AG08395 (cell line): ENCODE measurements at places on chromosomes 5 and 9.

- DNase-seq: no peak
Observed at GRCh38 chr9:130681769-130682420, 11.7 kb upstream of the EXOSC2 start.

GRCh38 chr5:3226196-3226920 is 369.3 kb upstream of the IRX1 start:
- no peak for DNase-seq

DNA sequence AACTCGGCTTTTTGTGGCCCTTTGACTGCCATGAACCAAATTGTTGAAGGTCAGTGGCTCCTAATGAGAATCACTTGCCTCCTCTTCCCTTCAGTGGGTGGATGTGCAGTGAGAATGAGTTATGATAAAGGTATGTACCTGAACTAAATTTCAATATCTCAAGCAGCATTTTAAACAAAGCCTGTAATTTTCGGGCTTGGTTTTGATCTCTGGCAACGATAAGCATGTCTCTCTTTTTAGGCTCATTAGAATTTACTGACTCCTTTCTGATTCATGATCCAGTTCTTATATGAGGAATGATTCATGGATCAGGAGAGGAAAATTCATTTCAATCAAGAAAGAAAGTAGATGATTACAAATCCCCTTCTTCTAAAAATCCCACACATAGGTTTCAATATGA is 305.5 kb downstream of the ARRDC3 start:
- DNase-seq: no peak

- DNase-seq: no peak
Observed at GRCh38 chr5:127922603-127923002, 161.0 kb upstream of the SLC12A2 start.

GRCh38 chr5:177996660-177997318 is 747 bp upstream of the PROP1 start:
- DNase-seq: no peak

DNA sequence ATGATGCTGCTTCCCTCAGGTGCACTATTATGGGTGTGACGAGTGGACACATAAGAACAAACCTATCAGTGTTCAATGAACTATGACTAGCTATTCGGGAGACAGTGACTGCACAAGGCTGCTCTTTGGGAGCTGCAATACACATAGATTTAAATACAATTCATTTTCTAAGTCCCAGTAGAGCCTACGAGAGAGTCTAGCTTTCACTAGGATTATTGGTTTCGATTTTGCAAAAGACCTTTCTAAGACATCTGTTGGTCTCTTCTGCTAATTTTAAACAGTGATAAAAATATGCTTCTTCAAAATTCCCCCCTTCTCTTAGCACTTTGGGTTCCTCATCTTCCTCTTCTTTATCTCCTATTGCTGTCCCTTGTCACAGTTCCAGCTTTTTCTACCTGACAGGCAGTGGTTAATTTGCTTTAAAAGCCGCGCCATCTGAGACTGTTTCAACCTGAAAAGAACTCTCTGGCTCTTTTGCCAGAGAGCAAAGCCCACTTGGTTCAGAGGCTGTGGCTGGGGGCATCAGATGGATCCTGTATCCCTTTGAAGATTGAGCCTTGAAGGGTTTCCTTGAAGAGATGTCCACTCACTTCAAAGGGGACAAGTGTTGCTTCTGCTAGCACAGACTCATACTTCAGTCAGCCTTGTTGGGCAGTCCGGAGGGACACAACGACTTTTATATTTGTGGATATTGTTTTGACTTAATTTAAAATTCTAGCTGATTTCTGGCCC is 241.5 kb downstream of the MAN2A1 start:
- no peak for DNase-seq

GRCh38 chr5:143176048-143176447 is 227.4 kb downstream of the NR3C1 start:
- no peak for DNase-seq

- no peak for DNase-seq
Observed at GRCh38 chr5:12757035-12757434, 852.8 kb upstream of the CTNND2 start.

- DNase-seq: no peak
Observed at GRCh38 chr5:102731693-102732092, 23.4 kb upstream of the PAM start.

DNA sequence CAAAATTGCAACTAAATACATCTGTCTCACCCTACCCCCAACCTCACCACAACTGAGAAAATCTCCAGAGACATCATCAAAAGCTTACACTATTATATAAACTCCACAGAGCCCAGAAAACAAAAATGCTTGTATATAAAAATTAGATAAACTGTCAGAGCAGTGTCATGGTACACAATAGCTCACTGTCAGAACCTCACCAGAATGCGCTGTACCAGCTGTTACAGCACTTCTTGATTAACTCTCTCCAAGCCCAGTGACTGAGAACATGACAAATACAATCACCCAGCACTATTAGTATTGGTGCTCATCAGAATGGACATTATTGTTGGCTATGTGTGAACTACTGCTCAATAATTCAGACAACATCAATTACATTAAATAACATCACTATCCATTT is 65.7 kb downstream of the ZDHHC21 start:
- DNase-seq: no peak

GRCh38 chr5:143187495-143187894 is 216.0 kb downstream of the NR3C1 start:
- DNase-seq: no peak

- no peak for DNase-seq
Observed at GRCh38 chr5:1834721-1835429, 33.7 kb downstream of the NDUFS6 start.

DNA sequence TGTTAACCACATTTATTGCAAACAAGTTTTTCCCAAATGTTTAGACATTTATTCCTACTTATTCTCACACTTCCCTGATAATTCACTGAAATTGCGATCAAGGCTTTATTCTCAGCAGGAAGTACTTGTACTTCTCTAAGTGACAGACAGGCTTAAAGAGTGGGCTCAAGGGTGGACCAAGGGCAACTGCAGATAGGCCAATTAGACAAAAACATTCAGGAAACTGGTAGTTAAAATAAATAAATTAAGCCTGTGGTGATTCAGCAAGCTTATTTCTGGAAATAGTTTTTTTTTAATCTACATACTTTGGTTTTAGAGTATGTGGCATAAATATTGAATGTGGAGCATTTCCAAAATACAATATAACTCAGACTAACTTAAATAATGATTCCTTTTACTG is 136.1 kb downstream of the UGCG start:
- no peak for DNase-seq
